ENCODE measurements at places on chromosomes 12 and 14.

- DNase-seq: no peak
Observed at GRCh38 chr12:76277480-76277879, 70.7 kb downstream of the BBS10 start.

DNA sequence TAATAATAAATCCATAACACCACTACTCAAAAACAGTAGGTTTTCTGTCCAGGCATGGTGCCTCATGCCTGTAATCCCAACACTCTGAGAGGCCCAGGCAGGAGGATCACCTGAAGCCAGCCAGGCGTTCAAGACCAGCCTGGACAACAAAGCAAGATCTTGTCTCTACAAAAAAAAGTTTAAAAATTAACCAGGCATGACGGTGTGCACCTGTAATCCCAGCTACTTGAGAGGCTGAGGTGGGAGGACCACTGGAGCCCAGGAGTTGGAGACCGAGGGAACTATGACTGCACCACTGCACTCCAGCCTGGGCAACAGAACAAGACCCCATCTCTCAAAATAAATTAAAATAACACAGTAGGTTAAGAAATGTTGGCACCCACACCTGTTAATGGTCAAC lies 44.5 kb upstream of the AP4S1 start:
- DNase-seq: no peak

DNA sequence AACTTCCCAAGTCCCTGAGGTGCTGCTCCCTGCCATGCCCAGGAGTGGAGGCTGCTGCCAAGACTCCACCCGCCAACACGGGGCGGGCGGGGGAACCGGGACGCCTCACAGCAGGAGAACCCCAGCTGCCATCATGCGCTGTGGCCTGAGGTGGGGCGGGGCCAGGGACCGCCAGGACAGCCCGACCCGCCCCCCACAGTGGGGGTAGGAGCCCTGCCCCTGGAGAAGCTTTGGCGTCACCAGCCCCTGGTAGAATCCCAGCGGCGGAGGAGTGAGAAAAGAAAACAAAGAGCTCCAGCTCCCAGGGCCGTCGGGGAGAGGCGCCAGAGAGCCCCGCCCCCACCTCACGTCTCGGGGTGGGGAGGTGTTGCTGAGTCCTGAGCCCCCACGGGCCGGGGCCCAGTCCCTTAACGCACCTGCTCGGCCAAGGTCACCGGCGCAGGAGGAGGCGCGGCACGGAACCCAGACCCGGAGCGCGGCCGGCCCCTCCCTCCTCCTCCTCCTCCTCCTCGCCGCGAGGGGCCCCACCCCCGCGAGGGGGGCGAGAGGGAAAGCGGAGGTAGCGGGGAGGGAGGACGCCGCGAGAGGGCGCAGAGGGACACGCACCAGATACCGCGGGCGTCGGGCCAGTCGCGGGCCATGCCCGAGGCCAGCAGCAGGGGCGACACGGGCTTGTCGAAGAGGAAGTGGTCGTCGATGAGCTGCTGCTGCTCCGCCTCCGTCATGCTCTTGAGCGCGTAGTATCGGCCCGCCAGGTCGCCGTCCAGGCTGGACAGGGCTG lies 1.8 kb downstream of the CKB start:
- peak; percentile 57 for DNase-seq

GRCh38 chr12:24649209-24649608 lies 299.7 kb downstream of the BCAT1 start:
- no peak for DNase-seq

- no peak for DNase-seq
Observed at GRCh38 chr12:29516431-29516875, 19.0 kb upstream of the OVCH1 start.

GRCh38 chr12:40874868-40875267 lies 182.6 kb downstream of the CNTN1 start:
- DNase-seq: no peak

DNA sequence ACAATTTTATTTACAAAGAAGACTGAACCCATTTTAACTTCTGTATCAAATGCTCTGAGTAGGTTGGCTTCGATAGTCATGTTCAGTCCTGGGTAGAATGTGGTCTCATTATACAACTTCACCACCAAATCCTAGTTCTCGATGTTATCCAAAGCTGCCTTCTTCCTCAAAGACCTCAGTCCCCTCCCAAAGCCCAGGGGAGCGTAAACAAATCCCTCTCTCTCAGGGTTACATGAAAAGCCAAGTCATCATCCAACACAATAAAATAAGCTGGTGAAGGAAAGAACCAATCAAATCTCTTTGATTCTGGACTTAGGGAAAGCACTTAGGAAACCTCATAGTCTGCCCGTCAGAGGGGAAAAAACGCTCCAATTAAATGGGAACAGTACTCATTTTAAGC lies 9.1 kb downstream of the PTCSC3 start:
- DNase-seq: no peak

DNA sequence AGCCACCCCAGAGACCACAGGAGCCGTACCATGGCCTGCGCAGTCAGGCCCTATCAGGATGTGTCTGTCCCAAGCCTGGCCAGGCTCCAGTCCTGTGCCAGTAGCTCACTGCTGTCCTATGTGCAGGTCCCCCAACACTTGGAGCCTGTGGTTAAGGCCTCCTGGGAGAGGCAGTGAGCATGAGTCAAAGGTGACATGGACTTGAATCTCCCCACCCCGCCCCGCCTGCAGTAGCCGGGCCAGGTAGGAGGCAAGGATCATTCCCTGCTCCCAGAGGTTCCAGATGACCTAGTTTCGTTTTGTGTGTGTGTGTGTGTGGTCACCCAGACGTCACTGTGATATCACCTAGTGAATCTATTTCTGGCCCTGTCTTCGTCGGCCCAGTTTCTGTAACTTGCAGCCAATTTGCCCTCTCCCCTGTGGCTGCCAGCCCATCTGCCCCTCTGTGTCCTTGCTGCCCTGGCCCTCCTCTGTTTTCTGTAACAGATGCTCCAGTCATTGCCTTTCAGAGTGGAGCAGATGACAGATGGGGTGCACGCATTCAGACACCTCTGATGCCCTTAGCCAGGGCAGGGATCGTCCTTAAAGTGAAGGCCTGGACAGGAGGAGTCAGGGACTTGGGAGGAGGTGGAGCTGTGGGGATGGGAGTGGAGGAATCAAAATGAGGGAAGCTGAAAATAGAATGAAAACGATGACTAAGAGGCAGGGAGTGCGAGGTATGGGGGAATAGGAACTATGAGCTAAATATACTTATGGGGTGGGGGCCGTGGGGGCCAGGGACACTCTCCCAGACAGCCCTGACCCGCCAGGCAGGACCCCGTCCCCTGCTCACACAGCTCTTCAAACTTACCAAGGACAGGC lies 37.4 kb downstream of the SLC6A12 start:
- no peak for DNase-seq

DNA sequence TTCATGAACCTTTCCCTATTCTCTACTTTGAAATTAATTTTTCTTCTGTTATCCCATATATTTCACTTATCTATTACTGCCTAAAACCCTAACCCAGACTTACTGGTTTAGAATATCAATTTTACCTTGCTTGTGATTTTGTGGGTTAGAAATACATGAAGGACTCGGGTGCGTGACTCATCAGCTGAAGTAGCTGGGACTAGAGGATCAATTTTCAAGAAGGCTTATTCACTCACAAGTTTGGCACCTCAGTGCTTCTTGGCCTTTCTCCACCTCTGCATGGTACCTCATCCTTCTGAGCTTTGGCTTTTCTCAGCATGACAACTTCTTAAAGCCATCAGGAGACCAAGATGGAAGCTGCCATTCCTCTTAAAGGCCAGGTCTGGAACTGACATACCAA lies 57.8 kb downstream of the TMEM117 start:
- no peak for DNase-seq

DNA sequence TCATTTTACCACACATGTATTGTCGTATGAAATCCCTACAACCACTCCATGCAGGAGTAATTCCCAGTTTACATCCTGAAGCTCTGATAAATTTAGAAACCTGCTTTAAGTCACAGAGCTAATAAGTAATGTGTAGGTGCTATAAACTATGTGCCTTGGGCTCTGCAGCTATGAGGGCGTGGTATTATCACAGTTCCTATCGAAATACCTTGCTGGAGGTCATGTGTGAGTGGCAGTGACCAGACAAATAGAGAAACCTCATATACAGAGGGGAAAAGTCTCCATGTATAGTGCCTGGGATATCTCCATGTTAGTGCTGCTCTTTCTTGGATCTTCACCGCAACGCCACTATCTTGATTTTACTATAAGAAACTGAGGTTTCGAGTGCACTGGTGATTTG lies 883 bp upstream of the TBC1D15 start:
- DNase-seq: no peak

DNA sequence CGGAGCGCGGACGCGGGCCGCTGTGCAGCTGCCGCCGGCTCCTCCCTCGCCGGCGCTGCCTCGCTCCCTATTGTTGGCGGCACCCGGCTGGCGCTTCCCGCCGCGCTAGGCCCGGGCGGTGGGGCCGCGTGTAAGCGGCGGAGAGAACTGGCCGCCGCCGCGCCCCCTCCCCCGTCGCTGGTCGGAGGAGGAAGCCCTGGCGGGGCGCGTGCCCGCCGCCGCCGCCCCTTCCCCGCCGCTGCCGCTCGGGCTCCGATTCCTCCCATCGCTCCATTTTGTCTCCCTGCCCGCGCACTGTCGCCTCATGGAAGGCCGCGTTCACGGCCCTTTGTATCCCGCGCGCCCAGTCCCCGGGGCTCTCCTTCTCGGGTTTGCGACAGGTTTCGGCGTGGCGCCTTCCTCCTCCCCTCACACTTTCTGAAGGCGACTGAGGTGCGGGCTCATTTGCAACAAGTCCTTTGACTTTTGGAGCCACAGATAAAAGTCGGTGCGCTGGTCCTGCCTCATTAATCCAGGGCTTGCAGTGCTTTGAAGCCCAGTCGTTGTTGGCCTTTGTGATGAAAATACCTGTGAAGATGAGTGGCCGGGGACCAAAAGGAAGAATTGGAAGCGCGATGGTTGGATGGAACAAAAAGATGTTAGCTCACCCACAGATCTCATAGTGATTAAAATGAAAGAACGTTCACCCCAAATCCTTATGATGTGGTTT lies 707 bp downstream of the CPSF6 start:
- peak; percentile 24 for DNase-seq

DNA sequence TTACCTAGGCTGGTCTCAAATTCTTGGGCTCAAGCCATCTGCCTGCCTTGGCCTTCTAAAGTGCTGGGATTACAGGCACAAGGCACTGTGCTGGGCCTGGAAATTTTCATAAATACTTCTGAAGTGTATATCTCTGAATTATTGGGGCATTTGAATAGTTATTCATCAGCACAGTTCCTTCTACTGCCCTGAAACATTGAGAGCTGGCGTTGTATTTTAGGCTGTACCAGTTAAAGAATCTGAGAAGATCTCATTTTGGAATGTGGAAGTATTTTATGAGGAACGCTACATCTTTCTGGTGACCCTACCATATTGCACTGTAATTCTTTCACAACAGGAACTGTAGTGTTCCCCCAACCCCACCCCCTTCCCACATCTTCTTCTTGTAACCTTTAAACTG lies 349.0 kb upstream of the RGS6 start:
- no peak for DNase-seq

DNA sequence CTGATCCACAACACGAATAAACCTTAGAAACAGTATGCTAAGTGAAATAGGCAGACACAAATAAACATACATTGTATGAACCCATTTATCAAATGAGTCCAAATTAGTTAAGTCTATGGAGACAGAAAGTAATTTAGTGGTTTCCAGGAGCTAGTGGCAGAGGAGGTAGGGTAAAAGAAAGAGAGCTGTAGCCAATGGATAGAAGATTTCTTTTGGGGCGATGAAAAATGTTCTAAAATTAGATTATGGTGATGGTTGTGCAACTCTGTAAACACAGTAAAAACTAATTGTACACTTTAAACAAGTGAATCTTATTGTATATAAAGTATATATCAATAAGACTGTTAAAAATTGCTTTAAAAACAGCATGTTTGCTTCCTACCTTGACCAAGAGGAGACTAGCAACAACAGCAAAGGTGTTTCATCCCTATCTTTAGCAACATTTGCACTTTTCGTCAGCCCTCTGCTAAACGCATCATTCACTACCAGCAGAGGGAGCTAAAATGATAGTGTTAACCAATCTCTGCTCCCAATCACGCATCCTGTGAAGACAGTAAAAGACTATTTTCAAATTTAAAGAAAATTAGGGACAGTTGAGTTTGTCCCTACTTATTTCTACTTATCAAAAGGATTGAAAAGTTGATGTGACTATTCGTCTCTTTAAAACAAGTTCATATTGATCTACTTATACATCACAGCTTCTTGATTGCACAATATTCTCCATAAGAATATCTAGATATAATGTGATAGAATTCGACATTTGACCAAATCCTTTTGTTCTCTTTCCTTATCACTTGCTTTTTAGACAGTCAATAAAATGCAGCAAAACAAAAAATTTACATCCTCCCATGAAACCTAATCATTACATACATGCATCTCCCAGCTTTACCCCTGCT lies 24.0 kb upstream of the LGR5 start:
- peak; percentile 82 for DNase-seq

GRCh38 chr14:99177046-99177655 lies 94.8 kb downstream of the BCL11B start:
- no peak for DNase-seq

DNA sequence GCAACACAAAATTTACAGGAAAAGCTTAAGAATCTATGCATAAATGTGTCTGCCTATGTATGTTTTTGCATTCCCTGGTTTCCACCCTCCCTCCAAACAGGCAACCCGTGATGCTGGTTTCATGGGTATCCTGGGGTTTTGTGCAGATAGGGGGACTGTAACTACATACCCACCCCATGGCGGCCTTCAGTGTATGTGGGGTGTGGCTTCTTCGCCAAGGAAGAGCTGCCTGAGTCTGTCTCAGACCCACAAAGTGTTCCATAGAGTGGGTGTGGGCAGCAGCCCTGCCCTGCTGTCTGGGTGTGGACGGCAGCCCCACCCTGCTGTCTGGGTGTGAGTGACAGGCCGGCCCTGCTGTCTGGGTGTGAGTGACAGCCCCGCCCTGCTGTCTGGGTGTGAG lies 174.8 kb downstream of the ADGRD1 start:
- DNase-seq: no peak

- no peak for DNase-seq
Observed at GRCh38 chr12:109287181-109287580, 21.9 kb downstream of the FOXN4 start.

GRCh38 chr12:123223241-123223668 lies 9.7 kb downstream of the MPHOSPH9 start:
- DNase-seq: no peak

GRCh38 chr12:122081083-122081696 lies 2.6 kb downstream of the MLXIP start:
- no peak for DNase-seq

GRCh38 chr12:131832321-131833231 lies 4.4 kb downstream of the MMP17 start:
- DNase-seq: no peak

GRCh38 chr14:44988694-44989093 lies 26.7 kb downstream of the TOGARAM1 start:
- peak; percentile 70 for DNase-seq

DNA sequence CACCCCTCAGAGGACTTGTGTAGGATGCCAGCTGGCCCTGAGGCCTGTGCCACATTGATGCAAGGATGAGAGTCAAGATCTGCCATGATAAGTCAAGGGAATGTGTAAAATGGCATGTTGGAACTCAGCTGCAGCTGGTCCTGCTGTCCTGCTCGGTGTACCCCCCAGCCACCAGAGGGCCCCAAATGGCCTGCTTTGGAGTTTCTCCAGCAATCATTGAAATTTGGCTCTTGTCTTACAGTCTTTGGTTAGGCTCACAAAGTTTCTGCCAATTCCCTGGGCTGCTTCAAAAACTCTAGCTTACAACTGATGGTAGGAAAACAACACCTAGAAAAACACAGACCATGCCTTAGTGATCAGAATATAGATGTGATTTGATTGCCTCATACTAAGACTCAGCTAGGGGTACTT lies 76.8 kb downstream of the HSD17B6 start:
- DNase-seq: peak; percentile 59

GRCh38 chr12:97650242-97650641 lies 187.6 kb downstream of the RMST start:
- DNase-seq: peak; percentile 5

- no peak for DNase-seq
Observed at GRCh38 chr12:13405961-13406703, 209.6 kb downstream of the EMP1 start.
